ENCODE measurements at places on chromosomes 16 and 17. TPM values are rescaled to one million over a fixed set of nuclear protein-coding genes. Genes with fewer than 3 reads are reported as not detected.

TXNDC11 gene
- total RNA-seq, result 24.4 TPM

ZFP3 gene
- 1.7 TPM for total RNA-seq

FNDC8 gene
- not detected for total RNA-seq

ARL5C gene
- under 0.01 TPM for total RNA-seq

SYT17 gene
- 0.26 TPM for total RNA-seq

METTL16 gene
- 10.4 TPM for total RNA-seq

OR4D1 gene
- not detected for total RNA-seq

CDK5RAP3 gene
- total RNA-seq, result 83.1 TPM

CACNB1 gene
- total RNA-seq, result 6.2 TPM

ZNF469 gene
- 0.92 TPM for total RNA-seq

EPOP gene
- total RNA-seq, result 0.26 TPM

FKBP10 gene
- total RNA-seq, result 354 TPM

BEAN1 gene
- total RNA-seq, result not detected

TEX14 gene
- under 0.01 TPM for total RNA-seq

CLEC18A gene
- total RNA-seq, result 0.93 TPM

SLC16A5 gene
- total RNA-seq, result 1.5 TPM

GAS2L2 gene
- total RNA-seq, result not detected

IL34 gene
- total RNA-seq, result 74.2 TPM

CAPNS2 gene
- 0.26 TPM for total RNA-seq

CD300C gene
- 0.13 TPM for total RNA-seq

TMEM186 gene
- 3.8 TPM for total RNA-seq

RCVRN gene
- total RNA-seq, result not detected

TBC1D3E gene
- total RNA-seq, result not detected

SOX8 gene
- 1.4 TPM for total RNA-seq

CNTD1 gene
- total RNA-seq, result 0.13 TPM

SPAG7 gene
- total RNA-seq, result 70.6 TPM

CACNG5 gene
- total RNA-seq, result not detected

SLC6A2 gene
- total RNA-seq, result not detected

NACA2 gene
- not detected for total RNA-seq

CRHR1 gene
- total RNA-seq, result not detected

MFSD11 gene
- 39.1 TPM for total RNA-seq

TRPV2 gene
- 40.8 TPM for total RNA-seq

RHBDF1 gene
- total RNA-seq, result 112 TPM

PDILT gene
- total RNA-seq, result not detected

C17orf50 gene
- not detected for total RNA-seq

SRL gene
- not detected for total RNA-seq

TMEM235 gene
- not detected for total RNA-seq

ESRP2 gene
- not detected for total RNA-seq

GCGR gene
- total RNA-seq, result not detected

SALL1 gene
- 0.31 TPM for total RNA-seq

USH1G gene
- total RNA-seq, result not detected

KCNH6 gene
- total RNA-seq, result not detected

UBB gene
- 4,042 TPM for total RNA-seq

PPL gene
- 15.2 TPM for total RNA-seq

GLTPD2 gene
- not detected for total RNA-seq

CDC6 gene
- 20.2 TPM for total RNA-seq

WNT9B gene
- total RNA-seq, result 0.13 TPM

KCNG4 gene
- under 0.01 TPM for total RNA-seq

UTS2R gene
- total RNA-seq, result not detected

CSH1 gene
- total RNA-seq, result not detected

MSLN gene
- not detected for total RNA-seq

RDM1 gene
- 0.92 TPM for total RNA-seq

ODAD4 gene
- total RNA-seq, result 0.79 TPM

DNASE1 gene
- total RNA-seq, result 15.4 TPM

SPATA22 gene
- not detected for total RNA-seq

PIRT gene
- total RNA-seq, result not detected

KRTAP4-4 gene
- not detected for total RNA-seq

RGS11 gene
- 2.7 TPM for total RNA-seq

DPH1 gene
- 14.4 TPM for total RNA-seq
